Stimulated activated CD8-positive, alpha-beta memory T cell treated with anti-CD3 and anti-CD28 coated beads, Interleukin-7, amount 100 ng/mL, for 24 hours (primary cell): ENCODE measurements at places on chromosomes 1 and 21.

- no peak for DNase-seq
Observed at GRCh38 chr1:93467606-93468005, 19.7 kb downstream of the FNBP1L start.

DNA sequence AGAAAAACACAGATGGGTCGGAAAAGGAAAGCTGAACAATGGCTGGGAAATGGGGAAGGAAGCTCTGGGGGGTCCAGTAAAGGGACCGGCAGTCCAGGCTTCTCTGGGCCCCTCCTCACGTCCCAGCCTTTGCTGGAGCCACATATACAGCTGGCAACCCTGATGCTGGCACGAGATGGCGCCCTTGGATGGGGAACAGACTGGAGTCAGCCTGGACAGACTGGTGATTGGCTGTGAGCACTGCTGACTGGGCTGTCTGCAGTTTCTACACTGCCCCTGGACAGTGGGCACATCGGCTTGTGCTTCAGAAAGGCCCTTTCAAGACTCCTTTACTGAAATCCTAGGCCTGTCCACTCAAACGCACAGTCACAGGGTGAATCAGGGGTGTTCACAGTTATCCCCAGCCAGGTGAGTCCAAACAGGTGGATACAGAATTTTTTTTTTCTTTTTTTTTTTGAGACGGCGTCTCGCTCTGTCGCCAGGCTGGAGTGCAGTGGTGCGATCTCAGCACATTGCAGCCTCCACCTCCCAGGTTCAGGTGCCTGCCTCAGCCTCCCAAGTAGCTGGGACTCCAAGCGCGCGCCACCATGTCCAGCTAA, 31.1 kb upstream of the ZBTB40 start:
- DNase-seq, result peak; percentile 10

GRCh38 chr1:220803401-220804201, 16.9 kb downstream of the MTARC1 start:
- DNase-seq, result no peak

- DNase-seq, result no peak
Observed at GRCh38 chr21:20971296-20971921, 26.8 kb upstream of the NCAM2 start.

GRCh38 chr1:117857418-117857817, 72.0 kb downstream of the GDAP2 start:
- no peak for DNase-seq

DNA sequence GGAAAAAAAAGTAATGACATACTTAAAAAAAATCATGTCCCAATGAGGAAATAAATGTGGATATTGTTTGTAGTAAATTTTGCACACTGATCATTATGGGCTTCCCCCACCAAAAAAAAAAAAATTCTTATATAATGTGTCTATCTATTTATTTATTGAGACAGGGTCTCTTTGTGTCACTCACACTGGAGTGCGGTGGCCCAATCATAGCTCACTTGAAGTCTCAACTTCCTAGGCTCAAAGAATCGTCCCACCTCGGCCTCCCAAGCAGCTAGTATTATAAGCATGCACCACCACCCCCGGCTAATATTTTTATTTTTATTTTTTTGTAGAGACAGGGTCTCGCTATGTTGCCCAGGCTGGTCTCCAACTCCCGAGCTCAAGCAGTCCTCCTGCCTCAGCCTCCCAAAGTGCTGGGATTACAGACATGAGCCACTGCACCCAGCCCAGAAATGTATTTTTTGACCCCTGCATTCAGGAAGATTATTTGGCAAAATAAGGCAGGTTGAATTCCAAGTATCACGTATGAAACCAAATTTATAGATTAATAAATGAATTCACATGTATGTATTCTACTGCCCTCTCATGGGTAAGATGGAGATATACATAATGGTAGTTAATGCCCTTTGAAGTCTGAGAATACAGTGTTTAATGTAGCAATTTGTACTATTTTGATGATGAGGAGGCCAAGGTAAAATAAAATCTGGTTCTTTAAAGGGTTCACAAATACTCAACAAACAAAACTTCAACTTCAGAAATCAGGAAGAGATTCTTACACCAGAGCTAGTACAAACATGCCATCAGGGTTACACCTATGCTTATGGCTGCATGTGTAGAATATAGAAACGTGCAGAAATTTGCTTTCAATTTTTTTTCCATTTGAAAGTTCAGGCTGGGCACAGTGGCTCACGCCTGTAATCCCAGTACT, 1.4 kb upstream of the DENND2C start:
- no peak for DNase-seq

DNA sequence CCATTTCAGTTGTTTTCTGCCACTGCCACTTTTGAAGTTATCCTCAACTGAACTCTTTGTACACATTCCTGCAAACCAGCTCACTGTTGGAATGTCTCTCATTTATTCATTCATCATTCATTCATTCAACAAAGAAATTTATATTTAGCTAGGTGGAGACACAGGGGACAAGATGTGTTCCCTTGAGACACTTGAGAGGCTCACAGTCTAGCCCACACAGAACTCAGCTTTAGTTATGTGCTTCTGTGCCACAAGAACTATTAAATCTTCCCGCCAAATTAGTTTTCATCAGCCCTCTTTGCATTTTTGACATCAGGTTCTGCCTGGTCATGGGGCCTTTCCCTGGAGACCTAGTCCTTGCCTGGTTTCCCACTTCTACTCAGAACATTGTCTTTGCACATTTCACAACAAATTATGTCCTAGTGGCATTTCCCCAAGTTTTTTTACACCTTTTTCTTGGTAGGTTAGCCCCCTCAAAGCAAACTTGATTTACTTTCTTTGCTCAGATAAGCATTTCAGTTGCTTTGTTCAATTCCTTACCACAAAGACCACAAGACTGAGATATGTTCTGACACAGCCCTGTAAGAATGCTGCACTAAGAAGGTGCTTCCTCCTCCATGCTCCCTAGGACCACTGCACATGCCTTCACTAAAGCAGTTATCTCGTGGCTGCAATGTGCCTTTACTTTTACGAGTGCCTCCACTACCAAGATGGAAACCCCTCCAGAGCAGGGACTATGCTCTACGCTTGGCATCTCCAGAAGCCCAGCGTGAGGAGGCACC, 31.0 kb downstream of the ILDR2 start:
- DNase-seq, result no peak

GRCh38 chr1:222694927-222695326, 17.4 kb downstream of the AIDA start:
- DNase-seq, result no peak

DNA sequence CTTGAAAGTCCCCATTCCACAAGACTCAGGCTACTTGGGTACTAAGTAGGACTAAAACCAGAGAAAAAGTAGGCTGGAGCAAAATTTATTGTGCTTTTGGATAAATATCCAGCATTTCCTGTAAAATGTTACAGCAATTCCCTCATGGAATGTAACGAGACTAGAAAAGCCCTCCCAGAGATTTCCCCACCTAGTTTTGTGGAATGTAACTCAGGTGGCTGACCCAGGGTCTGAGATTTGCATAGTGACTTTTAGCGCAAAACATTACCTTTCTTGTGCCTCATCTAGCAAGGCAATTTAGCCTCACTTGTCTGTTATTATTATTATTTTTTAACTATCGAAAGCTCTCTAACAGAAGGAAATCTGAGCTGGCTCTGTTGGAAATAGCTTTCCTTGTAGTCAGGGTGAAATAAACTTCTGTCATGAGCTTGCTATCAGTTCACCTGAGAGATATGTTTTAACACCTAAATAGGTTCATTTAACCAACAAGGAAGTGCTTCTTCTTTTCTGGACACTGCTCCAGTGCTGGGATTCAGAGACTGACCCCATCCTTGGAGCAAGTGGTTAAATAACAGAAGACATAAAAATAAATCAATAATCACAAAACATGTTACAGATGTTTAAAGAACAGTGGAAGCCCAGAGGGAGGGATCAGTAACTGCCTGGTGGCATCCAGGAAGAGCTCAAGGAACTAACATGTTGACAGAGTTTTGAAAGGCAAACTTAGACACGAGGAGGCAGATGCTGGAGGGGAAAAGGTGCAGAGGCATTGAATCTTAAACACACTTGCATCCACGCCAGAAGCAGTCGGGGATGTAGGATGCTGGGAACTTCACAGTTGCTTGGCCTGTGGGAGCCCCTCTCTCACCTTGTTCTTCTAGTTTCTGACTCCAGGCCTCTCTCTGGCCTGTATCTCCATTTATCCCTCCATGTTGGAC, 68.3 kb upstream of the RHOU start:
- no peak for DNase-seq

GRCh38 chr1:103514920-103515503, 10.5 kb upstream of the RNPC3 start:
- no peak for DNase-seq

DNA sequence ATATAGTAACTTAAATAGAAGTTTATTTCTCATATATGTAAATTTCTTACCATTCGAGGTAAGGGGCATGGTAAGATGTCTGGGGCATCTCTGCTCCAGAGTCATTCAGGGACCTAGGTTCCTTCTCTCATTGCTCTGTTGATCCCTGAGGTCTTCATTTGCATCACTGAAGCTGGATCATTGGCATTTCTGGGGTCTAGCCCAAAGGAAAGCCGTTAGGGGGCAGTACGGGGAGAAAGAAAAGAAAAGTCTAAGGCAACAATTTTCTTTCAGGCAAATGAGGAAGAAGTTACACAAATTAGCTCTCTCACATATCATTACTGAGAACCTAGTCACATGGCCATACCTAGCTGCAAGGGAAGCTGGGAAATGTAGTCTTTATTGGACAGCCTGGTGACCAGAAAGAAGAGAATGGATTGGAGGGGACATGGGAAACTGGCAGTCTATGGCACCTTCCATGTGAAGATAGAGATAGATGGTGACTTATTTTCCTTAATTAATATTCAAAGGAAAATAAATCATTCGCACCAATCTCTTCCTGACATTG, 10.2 kb upstream of the SUSD4 start:
- no peak for DNase-seq

GRCh38 chr1:203691447-203691846, 64.8 kb downstream of the ATP2B4 start:
- no peak for DNase-seq

- no peak for DNase-seq
Observed at GRCh38 chr1:88462488-88463261, 221.4 kb upstream of the PKN2 start.

GRCh38 chr1:111221276-111221632, 6.3 kb upstream of the CHI3L2 start:
- DNase-seq, result no peak

- no peak for DNase-seq
Observed at GRCh38 chr1:44500181-44501046, 95.4 kb downstream of the RNF220 start.

DNA sequence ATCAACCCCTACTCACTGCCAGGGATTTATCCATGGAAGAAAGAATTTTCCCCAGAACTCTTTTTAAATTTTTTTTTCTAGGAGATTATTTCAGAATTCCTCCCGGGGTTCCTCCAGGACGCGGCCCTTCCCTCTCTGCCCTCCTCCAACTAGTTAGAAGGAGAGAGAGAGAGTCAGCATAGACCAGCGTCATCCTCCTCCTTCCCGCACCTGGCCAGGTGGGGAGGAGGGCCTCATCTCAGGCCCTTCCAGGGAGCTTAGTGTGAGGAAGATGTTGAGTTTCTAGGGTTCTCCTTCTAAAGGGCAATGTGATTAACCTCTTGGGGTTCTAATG, 63.6 kb downstream of the CDK18 start:
- no peak for DNase-seq

GRCh38 chr1:189654906-189655305, 822.8 kb downstream of the BRINP3 start:
- DNase-seq, result no peak

DNA sequence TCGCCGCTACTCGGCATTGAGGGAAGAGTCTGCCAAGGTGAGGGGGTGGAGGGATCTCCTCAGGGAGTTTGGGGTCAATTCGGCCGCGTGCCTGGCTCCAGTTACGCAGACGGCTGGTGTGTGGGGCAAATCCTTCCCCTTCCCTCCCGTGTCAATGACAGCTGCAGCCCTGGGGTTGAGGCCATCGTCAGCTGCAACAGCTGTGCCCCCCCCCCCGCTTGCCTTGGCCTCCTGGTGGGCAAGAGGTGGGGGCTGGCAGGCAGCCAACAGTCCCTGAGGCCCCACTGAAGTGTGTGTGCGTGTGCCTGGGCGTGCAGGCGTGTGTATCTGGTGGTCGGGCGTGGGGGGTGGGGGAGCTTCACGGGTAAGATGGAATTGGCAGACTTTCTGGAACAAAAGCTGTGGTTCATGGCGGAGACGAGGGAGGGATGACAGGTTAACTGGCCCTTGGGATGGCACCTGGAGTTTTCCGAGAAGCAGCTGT, 25.6 kb downstream of the PPFIA4 start:
- DNase-seq, result no peak

GRCh38 chr1:199698222-199698621, 329.3 kb upstream of the NR5A2 start:
- DNase-seq, result no peak

- DNase-seq, result no peak
Observed at GRCh38 chr1:235270625-235271024, 57.4 kb downstream of the ARID4B start.

DNA sequence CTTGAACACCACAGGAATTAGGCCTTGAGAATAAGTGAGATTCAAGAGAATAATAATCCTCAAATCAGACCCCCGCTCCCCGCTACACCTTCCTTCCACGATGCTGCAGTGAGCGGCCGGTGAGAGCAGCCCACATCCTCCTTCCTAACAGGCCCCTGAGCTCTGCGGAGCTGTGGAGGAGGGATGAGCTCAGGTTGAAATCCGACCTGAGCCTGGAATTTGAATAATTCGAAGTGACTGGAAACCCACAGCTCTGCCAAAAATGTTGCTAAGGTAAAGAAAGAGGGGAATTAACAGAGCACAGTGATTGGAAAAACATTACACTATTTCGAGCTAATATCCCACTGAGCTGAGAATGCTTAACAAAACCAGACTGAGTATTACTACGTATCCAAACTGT, 90.0 kb downstream of the URB2 start:
- DNase-seq, result no peak

- DNase-seq, result no peak
Observed at GRCh38 chr21:29022166-29022565, 2.3 kb upstream of the USP16 start.

GRCh38 chr1:37846647-37847339, 12.6 kb downstream of the MTF1 start:
- DNase-seq, result no peak

DNA sequence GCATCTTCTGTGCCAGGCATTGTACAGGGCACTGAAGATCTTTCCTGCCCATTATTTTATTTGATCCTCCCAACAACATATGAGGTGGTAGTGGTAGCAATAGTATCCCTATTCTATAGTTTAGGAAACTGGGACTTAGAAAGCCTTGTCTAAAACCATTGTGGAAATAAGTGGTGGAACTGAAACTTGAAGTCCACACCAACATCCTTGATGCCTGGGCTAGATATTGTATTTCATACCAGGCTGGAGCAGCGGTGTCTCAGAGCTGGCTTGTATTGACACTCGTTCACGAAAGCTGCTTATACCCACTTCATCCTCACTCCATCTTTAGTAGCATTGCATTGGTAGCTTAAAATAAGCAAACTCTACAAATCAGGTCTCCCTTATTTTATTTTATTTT, 9.7 kb upstream of the CTSS start:
- no peak for DNase-seq

GRCh38 chr1:177948336-177948972, 21.4 kb downstream of the SEC16B start:
- DNase-seq, result no peak
